IMR-90 (cell line): ENCODE measurements at places on chromosomes 3 and 15.

- peak; percentile 76 for DNase-seq
These were observed 10.3 kb downstream of the TM4SF1 start for GRCh38 chr3:149366941-149367840.

DNA sequence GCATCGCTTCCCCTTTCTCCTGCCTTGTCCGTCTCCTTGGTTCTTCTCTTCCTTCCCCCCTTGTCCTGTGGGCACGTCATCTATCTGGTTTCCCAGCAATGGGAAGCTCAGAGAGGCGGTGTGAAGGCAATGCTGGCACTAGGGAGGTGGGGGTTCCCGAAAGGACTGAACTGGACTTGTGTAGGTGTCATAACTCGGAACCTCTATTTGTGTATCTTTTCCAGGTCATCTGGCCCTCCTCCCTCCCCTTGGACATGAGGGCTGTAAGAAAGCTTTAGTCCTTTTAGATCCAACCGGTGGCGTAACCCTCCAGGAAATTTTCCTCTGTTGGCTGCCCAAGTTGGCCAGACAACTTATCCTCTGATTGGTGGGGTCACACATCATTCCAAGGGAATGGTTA is 231.5 kb upstream of the TLE3 start:
- no peak for DNase-seq

- DNase-seq: no peak
These were observed 138.8 kb downstream of the SNRPN start for GRCh38 chr15:25093455-25094029.

- no peak for DNase-seq
These were observed 19.8 kb downstream of the PFKFB4 start for GRCh38 chr3:48536785-48537184.

GRCh38 chr3:58082047-58082446 is 73.8 kb downstream of the FLNB start:
- DNase-seq: peak; percentile 91
